ENCODE measurements at places on chromosomes 1 and 21.

GRCh38 chr1:198424441-198424840 lies 116.0 kb downstream of the ATP6V1G3 start:
- no peak for DNase-seq

DNA sequence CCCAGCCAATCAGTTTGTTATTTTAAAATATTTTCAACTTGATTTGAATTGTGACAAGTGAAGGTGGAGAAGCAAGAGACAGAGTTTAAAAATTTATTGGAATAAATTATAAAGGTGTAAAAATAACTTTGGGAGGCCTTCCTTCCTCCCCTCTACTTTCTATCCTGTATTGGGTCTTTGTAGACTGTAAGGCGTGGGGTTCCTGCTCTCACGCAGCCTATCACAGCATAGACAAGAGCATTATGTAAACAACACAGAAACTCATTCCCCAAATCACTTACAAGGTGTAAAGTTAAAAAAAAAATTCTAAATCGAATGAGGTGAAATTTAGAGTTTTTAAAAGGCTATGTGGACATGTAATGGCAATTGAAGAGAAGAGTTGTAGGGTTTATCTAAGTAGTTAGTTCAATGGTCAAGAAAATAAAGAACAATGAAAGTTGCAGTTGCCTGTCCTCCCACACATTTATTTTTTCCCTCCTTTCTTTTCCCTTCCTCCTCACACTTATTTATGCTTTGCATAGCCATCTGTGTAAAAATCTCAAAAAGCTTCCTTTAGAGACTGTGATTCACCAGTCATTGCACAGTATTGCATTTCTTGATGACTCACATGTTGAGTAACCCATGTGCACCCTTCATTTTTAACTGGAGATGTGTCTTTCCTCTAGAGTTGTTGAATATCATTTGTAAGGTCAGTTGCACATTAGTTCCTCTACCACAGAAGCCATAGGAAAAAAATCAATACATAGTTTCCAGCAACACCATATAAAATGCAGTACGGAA lies 242.2 kb downstream of the PTPRC start:
- DNase-seq, result peak; percentile 76

DNA sequence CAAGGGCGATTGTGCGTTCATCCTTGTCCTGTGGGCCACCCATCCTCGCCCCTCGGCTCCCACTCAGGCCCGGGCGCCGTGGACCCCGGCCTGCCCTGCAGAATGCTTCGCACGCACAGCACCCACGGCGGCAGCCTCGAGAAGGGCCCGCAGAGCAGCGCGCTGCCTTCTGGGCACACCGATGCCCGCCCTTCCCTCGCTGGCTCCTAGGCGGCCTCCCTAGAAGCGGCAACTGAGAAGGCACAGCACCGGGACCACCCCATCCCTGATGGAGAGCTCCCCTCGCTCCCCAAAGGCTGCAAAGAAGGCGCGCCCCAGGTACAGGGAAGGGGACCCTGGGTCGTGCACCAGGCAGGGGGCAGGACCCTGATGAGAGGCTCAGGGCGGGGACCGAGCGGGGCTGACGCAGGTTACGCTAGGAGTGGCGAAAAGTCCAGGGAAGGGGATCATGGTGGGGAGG lies 971 bp downstream of the CAPZB start:
- DNase-seq, result no peak

- DNase-seq, result peak; percentile 67
Measured at GRCh38 chr1:155277902-155278688, 832 bp downstream of the HCN3 start.

- DNase-seq, result no peak
Measured at GRCh38 chr1:1426496-1427105, 5.5 kb upstream of the ANKRD65 start.

DNA sequence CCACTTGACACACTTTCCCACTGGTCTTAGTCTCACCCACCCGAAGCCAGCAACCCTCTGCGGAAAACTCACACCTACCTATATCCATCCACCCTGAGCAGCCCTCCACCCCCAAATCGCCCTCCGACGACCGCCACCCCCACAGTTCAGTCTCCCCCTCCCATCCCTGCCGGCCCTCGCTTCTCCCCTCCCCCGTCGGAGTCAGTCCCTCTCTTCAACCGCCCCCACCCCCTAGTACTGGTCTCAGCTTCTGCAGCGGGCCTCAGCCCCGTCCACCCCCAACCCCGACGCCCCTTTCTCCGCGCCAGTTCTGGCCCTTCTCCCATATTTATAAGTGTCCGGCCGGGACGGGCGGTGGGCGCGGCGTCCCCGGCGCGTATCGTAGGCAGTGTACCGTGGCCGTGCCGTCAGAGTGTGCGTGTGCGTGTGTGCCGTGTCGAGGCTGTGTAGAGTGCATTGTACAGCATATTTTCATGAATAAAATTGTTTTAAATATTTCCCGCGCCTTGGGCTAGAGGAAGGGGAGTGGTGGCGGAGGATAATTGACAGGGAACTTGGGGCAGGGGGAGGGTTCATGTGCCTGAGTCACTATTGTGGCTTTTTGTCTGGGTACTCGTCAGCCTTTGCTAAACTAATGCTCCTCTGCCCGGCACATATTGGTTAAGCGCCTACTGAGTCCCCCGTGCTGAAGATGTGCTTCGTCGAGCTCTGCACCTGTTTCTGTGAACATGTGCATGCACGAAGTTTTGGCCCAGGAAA lies 22.0 kb downstream of the FOXO6 start:
- DNase-seq, result no peak

DNA sequence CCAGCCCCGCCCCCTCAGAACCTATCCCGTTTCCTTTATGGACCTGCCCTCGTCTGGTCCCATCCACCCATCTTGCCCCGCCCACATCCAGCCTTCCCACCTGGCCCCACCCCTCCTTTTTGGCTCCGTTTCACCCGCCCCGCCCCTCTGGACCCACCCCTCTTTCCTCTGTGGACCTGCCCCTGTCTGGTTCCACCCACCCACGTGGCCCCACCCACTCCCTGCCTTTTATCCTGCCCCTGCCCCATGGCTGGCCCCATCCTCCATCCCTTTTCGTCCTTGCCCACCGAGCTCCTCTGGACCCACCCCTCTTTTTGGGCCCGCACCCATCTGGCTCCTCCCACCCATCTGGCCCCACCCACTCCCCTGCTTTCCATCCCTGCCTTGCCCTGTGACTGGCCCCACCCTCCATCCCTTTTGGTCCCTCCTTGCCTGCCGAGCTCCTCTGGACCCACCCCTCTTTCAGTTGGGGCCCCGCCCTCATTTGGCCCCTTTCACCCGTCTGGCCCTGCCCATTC lies 177.3 kb downstream of the CAMTA1 start:
- DNase-seq, result no peak

- no peak for DNase-seq
Measured at GRCh38 chr21:32925098-32925497, 100.6 kb upstream of the OLIG2 start.

- no peak for DNase-seq
Measured at GRCh38 chr1:86335916-86336315, 60.2 kb downstream of the ODF2L start.

DNA sequence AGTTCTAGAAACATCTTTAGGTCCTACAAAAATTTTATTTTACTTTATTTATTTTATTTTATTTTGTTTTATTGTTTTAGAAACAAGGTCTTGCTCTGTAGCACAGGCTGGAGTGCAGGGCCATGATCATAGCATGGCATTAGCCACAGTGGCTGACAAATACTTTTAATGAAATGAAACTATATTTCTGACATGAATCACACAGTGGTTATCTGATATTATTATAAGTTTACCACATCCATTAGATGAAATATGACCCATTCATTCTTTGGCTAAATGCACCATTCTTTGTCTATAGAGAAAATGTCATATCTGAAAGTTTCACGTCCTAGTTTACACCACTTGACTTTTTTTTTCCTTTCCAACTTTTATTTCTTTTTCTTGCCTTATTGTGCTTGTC lies 613.4 kb upstream of the ADAMTS5 start:
- DNase-seq, result no peak

DNA sequence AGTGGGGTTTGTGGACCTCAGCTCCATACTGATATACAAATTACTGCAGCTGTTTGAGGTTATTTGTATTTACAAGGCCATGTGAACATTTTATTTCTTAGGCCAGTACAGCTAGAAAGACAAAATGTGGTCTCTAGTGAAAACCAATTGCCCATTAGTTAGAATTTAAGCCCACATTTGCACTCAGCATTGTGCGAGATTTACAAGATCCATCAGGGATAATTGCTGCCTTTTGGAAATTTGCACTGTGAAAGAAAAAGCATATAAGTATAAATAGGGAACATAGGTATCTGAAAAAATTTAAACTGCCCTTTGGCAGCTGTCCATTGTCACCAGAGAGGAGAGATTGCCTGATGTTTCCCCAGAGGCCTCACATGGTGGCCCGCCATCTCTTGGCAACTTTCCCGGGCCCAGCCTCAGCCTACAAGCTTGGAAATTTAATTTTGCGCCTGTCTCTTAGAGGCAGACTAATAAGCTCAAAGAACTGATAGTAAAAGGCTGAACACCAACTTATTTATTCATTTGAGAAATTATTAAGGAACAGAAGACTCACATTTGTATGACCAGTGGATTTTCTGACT lies 120.7 kb downstream of the MAP3K21 start:
- no peak for DNase-seq

DNA sequence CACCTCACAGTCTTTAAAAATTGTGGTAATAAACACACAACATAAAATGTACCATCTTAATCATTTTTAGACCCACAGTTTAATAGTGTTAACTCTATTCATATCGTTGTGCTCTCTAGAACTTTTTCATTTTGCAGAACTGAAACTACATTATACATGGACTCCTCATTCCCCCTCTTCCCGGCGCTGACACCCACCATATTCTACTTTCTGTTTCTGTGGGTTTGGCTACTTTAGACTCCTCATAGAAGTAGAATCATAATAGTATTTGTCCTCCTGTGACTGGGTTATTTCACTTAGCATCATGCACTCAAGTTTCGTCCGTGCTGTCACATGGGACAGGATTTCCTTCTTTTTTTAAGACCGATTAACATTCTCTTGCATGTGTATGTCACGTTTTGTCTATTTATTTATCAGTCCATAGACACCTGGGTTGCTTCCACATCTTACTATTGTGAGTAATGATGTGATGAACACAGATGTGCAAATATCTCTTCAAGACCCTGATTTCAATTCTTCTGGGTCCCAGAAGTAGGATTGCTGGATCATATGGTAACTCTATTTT lies 62.9 kb upstream of the TMPRSS2 start:
- no peak for DNase-seq

- DNase-seq, result peak; percentile 21
Measured at GRCh38 chr1:33429856-33430691, 821 bp downstream of the PHC2 start.

DNA sequence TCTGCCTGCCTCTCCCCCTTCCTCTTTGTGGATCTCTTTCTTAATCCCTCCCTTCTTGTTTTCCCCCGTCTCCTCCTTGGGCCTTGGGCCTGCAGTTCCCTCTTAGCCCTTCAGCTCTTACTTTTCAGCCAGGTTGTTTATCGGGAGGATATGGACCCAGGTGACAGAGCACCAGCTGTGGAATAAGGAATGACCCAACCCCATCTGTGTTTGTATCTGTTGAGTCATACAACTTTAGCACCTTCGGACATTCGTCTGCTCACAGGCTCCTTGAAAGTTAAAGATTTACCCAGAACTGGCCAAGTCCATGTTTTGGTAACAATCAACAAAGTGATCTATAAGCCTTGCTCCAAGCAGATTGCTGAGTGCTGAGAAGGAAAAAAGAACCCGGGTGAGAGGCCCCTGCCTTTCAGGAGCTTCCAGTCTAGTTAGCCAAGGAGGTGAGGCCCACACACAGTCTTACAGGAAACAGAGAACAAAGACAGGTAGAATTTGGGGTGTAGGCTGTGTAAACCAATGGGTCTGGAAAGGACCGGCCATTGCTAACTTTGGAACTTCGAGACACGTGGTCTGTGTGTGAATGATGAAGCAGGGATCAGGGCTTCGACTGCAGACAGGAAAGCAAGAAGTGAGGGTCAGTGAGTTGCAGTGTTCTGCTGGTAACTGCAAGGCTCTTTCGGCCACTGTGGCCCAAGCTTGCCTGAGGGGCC lies 66.7 kb upstream of the F3 start:
- peak; percentile 9 for DNase-seq

GRCh38 chr1:19112891-19113696 lies 97.0 kb downstream of the UBR4 start:
- DNase-seq, result no peak

GRCh38 chr1:43934101-43934985 lies 742 bp downstream of the ARTN start:
- DNase-seq, result peak; percentile 75

- DNase-seq, result no peak
Measured at GRCh38 chr1:168229893-168230292, 4.1 kb downstream of the SFT2D2 start.

DNA sequence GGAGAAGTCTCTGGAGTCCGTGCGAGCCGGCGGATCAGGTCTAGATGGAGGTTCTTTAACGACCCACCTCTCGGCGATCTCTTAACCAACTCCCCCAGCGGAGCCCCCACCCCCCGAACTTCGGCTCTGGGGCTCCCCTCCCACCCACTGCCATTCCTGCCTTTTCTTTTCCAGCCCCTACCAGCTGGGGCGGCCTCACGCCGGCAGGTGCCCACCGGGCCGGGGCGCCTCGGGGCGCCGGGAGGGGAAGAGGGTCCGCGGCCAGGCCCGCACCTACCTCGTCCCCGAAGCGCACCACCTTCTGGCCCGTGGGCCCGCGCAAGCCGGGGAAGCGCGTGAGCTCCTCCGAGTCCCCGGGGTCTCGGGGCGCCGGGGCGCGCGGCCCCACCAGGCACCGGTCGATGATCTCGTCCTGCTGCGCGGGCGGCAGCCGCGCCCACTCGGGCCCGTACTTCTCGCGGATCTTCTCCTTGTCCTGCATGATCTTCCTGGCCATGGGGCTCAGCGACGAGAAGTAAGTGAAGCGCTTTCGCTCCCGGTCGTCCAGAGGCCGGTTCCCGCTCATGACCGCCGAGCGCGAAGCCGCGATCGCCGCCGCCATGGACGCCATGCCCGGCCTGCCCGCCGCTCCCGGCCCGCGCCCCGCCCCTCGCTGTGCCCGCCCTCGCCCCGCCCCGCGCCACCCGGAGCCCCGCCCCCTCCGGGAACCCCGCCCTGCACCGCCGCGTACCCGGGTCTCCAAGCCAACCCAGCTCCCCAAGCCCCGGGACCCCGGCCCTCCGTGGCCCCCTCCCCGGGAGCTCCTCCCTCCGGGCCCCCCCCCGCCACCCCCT lies at the start of gene C1orf198:
TSS of gene C1orf198 (minus strand) at position 619 of the 833 bp plus-strand sequence. CDS start at position 610, 9 bp downstream.
- DNase-seq, result peak; percentile 55

- DNase-seq, result no peak
Measured at GRCh38 chr1:43605766-43606165, 44.2 kb upstream of the KDM4A start.

DNA sequence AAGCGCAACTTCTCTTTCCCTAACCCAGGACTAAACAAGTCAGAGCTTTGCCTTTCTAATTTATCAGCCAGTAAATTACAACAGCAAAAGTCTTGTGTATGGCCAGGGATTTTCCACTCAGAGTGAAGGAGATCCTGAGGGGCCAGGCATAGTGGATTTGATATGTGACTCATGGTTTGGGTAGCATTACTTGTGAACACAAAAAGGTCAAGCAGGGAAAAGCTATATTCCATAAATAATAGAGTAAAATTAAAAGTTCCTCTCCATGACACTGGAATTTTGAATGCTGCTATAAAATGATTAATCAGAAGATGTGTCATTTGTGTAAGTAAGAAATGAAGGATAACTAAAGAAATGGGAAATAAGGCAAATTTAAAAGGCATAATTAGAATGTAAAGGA lies 284.8 kb downstream of the HLX start:
- no peak for DNase-seq
